Right kidney (tissue), 9 donors: ENCODE measurements at places on chromosomes 1 and 21.
A peak's percentile ranks its signal among the peaks of the same experiment; 100 is the strongest.

DNA sequence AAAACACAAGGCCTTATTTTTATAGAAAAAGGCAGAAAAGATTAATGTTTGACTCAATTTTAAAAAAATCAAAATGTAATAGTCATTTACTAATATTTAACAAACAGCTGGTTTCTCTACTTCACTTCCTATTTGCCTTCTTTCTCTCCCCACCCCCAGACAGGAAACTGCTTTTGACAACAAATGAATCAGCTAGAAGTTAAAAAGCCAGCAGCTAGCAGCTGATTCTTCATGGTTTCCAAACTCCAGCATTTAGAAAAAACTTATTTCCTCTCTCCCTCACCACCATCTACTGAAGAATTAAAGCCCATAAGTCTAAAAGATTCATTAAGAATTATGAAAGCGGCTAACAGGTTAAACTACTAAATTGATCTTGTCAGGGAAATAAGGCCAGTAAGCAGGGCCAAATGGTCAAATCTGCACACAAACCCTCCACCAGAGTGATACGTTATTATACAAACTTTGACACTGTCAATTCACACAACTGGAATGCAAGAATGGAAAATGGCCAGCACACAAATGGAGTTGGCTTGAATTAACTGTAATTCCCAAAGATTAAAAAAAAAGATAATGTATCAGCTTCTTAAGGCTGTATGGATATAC, 4.0 kb downstream of the WDR26 start:
- DNase-seq, result no peak

DNA sequence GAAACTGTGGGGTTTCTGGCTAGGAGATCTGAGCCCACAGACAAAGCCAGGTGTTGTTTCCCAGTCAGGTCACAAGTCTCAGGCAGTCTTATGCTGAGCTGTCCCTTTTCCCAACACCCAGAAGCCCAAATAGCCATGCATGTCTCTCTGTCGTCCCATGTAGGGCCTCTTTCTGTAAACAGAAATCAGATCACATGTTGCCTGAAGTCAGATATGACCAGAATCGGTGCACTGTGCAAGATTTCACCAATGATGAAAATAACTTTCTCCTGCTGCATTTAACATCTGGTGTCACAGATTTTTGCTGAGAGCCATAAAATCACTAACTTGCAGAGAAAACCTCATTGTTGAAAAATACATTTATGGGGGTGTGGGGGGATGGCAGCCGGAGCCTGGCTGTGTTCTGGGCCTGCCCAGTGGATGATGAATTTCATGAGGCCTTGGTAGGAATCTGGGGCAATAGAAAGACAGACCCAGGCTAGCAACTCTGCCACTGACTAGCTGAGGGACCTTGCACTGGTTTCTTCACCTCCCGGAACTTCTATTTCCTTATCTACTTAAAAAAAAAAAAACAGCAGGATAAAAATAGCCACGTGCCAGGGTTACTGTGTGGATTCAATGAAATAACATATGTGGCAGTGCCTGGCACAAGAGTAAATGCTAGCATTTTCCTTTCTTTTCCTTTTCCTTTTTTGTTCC, 158.8 kb upstream of the NFIA start:
- no peak for DNase-seq

DNA sequence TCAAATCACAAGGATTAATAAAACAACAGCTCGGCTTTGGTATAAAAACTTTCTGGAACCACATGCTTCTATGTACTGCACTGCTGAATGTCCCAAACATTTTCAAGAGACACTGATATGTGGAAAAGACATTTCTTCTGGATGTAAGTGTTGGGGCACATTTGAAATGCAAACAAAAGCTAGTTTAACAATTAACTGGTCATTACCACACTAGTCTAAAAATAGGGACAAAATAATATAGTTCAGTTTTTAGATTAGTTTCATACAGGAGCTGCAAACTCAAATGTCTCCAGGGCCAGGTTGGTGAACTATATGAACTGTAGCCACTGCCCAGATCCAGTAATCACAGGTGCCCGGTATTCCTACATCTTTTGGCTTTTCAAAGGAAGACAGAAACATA, 3.2 kb downstream of the IL23R start:
- DNase-seq, result no peak

DNA sequence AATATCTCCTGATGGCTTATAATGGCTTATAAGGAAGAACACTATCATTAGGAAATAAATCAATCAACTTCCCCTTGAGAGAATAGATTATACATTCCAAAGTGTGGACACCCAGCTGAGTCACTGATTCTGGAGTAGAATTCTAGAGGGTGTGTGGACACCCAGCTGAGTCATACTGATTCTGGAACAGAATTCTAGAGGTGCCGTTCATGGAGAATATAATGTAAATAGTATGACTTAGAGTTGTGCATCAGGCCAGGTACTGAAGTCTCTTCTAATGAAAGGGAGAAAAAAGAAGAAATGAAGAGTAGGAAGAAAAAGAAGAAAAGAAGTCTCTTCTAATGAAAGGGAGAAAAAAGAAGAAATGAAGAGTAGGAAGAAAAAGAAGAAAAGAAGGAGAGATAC, 2.4 kb upstream of the USP33 start:
- DNase-seq, result no peak

- no peak for DNase-seq
These were observed 6.9 kb upstream of the C1orf216 start for GRCh38 chr1:35725596-35725995.

- DNase-seq, result peak; percentile 64
These were observed 26.6 kb upstream of the COL18A1 start for GRCh38 chr21:45378258-45378966.
